ENCODE measurements at places on chromosomes 3 and 15. TPM values are rescaled to one million over a fixed set of nuclear protein-coding genes. Genes with fewer than 3 reads are reported as not detected.
A peak's percentile ranks its signal among the peaks of the same experiment; 100 is the strongest.

- H3K27ac ChIP-seq: peak overlapping the region; percentile 48
- H3K27me3 ChIP-seq: no peaks in the 10 kb centered on the region
Observed at GRCh38 chr3:113698956-113699355, 2.5 kb upstream of the USF3 start.

GRCh38 chr3:50289130-50289529 lies 3.1 kb downstream of the IFRD2 start:
- H3K36me3 ChIP-seq: no peaks in the 10 kb centered on the region
- H3K27ac ChIP-seq: no peak overlapping the region
- no peak overlapping the region for H3K4me3 ChIP-seq
- no peak for DNase-seq

- no peak overlapping the region for H3K4me3 ChIP-seq
- H3K27ac ChIP-seq: no peak overlapping the region
- no peaks in the 10 kb centered on the region for H3K36me3 ChIP-seq
Observed at GRCh38 chr3:187450431-187451190, 82.4 kb downstream of the RTP4 start.

DNA sequence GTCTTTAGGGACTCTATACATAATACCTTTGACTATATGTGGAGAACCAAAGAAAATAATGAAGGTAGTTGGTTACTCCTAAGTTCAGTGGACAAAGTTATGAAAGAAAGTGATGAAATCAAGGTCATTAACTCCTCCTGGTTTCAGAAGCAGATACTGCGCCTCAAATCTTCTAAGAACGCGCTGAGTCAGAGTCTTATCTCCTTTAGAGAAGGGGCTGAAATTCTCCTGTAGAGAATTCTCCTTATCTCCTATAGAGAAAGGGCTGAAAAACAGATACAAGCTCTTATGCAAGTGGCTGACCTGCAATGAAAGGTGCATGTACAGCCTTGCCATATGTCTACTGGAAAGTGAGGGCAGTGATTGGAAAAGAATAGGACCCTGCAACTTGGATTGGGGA lies 824.2 kb downstream of the NSUN3 start:
- no peaks in the 10 kb centered on the region for H3K36me3 ChIP-seq
- no peak overlapping the region for H3K27ac ChIP-seq
- no peak for DNase-seq
- no peaks in the 10 kb centered on the region for H3K4me1 ChIP-seq
- no peaks in the 10 kb centered on the region for H3K27me3 ChIP-seq
- H3K4me3 ChIP-seq: no peak overlapping the region

GRCh38 chr3:119219069-119219468 lies 21.6 kb downstream of the B4GALT4 start:
- no peaks in the 10 kb centered on the region for H3K36me3 ChIP-seq
- no peak overlapping the region for H3K4me3 ChIP-seq
- DNase-seq: no peak
- H3K27ac ChIP-seq: no peak overlapping the region
- no peaks in the 10 kb centered on the region for H3K4me1 ChIP-seq

GRCh38 chr15:65038836-65039235 lies 6.4 kb upstream of the SLC51B start:
- no peak overlapping the region for H3K4me3 ChIP-seq
- no peak overlapping the region for H3K27ac ChIP-seq
- no peaks in the 10 kb centered on the region for H3K36me3 ChIP-seq

GRCh38 chr15:88980498-88980897 lies 67.3 kb upstream of the MFGE8 start:
- no peak overlapping the region for H3K4me3 ChIP-seq
- no peaks in the 10 kb centered on the region for H3K27me3 ChIP-seq
- H3K4me1 ChIP-seq: peaks cover 5% of the 10 kb centered on the region
- no peak overlapping the region for H3K27ac ChIP-seq
- DNase-seq: no peak

GRCh38 chr3:109275702-109276293 lies 40.5 kb downstream of the DPPA2 start:
- H3K27ac ChIP-seq: no peak overlapping the region
- H3K27me3 ChIP-seq: no peaks in the 10 kb centered on the region
- no peaks in the 10 kb centered on the region for H3K36me3 ChIP-seq
- H3K4me1 ChIP-seq: no peaks in the 10 kb centered on the region

GRCh38 chr3:156619376-156619775 lies 55.0 kb upstream of the TIPARP start:
- H3K4me3 ChIP-seq: no peak overlapping the region
- DNase-seq: no peak
- H3K27me3 ChIP-seq: no peaks in the 10 kb centered on the region
- no peaks in the 10 kb centered on the region for H3K4me1 ChIP-seq
- no peaks in the 10 kb centered on the region for H3K36me3 ChIP-seq

GRCh38 chr15:39376371-39376909 lies 204.4 kb upstream of the THBS1 start:
- DNase-seq: no peak
- H3K4me3 ChIP-seq: no peak overlapping the region
- no peaks in the 10 kb centered on the region for H3K36me3 ChIP-seq
- H3K4me1 ChIP-seq: no peaks in the 10 kb centered on the region
- no peaks in the 10 kb centered on the region for H3K27me3 ChIP-seq
- H3K27ac ChIP-seq: no peak overlapping the region

DNA sequence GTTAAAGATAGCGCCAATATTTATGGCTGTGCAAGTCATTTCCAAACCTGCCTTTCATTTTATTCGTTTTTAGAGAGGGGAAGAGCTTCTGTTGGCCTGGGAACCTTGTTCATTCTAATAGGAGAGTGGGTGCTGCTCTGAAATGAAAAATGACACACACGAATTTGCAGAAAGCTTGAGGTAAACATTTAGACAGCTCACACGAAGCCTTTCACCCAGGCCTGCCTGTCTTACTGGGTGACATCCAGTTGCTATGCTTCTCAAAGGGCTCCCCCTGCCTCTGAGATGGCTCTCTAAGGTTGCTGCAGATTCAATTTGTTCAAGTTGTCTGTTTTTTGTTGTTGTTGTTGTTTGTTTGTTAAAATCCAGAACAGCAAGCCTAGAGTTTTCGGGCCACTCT lies 18.2 kb downstream of the PEX5L start:
- no peak overlapping the region for H3K27ac ChIP-seq
- no peak for DNase-seq
- no peaks in the 10 kb centered on the region for H3K4me1 ChIP-seq
- no peak overlapping the region for H3K4me3 ChIP-seq
- no peaks in the 10 kb centered on the region for H3K36me3 ChIP-seq
- H3K27me3 ChIP-seq: no peaks in the 10 kb centered on the region

GRCh38 chr15:67892559-67893377 lies 52.9 kb upstream of the RNU6-1 start:
- H3K36me3 ChIP-seq: no peaks in the 10 kb centered on the region
- no peaks in the 10 kb centered on the region for H3K4me1 ChIP-seq
- no peak for DNase-seq
- H3K27ac ChIP-seq: no peak overlapping the region

DNA sequence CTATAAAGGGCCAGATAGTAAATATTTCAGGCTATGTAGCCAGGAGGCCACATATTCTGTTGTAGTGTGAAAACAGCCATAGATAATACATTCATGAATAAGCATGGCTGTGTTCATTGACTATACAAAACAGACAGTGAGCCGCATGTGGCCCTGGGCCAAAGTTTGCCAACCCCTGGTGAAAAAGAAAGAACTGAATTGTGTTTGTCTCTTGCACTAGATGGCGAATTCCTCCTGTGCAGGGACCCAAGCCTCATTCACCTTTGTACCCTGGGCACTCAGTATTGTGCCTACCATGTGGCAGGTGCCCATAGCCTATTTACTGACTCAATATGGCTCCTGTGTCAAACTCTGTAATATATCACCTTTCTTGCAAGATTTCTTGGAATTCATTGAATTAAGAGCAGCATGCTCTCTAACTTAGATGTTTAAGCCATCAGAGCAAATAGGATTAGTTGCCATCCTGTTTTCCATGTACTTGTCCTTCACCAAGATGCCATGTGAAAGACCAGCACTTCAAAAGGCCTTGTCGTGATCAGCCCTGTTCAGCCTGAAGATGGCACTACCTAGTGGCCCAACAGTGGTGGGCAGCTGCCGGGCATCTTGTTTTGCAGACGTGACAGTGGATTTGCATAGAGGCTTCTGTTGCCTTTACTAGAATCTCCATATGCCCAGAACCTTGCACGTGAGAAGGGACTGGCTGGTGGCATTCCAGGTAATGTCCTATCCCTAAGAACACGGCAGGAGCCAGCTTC lies 50.9 kb upstream of the CMTM7 start:
- DNase-seq: no peak
- H3K27ac ChIP-seq: no peak overlapping the region
- no peaks in the 10 kb centered on the region for H3K27me3 ChIP-seq

Gene PLA2G4D
- not detected for total RNA-seq

Gene INKA1
- 2.3 TPM for total RNA-seq

Gene FBXW12
- total RNA-seq: not detected

Gene ARL14
- total RNA-seq: not detected

Gene SETD2
- 87.8 TPM for total RNA-seq

Gene GOLGA6L7
- not detected for total RNA-seq

Gene RLBP1
- not detected for total RNA-seq

Gene TCAIM
- total RNA-seq: 24.2 TPM

Gene TTLL3
- total RNA-seq: 76.7 TPM

All from breast epithelium (tissue), 4 donors.